Osteoblast (primary cell): ENCODE measurements at places on chromosomes 11 and 22. TPM values are rescaled to one million over a fixed set of nuclear protein-coding genes. Genes with fewer than 3 reads are reported as not detected.

DNA sequence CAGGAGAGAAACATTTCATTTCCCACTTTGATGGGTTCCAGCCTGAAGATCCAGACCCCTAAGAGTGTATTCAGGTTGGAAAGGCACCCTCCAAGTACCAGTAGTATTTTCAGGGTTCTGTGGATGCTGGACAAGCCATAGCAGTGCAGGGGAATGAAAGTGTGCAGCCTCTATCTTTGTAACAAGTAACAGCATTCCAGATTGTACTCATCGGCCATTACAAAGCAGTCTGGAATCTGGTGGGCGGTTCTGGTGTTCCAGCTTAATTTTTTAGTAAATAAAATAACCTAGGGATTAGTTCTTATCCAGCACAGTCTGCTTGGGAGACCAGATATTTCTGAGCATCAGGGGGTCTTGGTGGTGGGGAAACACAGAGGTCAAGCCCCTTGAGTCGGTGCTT lies 22.6 kb downstream of the APLNR start:
- DNase-seq, result no peak

DNA sequence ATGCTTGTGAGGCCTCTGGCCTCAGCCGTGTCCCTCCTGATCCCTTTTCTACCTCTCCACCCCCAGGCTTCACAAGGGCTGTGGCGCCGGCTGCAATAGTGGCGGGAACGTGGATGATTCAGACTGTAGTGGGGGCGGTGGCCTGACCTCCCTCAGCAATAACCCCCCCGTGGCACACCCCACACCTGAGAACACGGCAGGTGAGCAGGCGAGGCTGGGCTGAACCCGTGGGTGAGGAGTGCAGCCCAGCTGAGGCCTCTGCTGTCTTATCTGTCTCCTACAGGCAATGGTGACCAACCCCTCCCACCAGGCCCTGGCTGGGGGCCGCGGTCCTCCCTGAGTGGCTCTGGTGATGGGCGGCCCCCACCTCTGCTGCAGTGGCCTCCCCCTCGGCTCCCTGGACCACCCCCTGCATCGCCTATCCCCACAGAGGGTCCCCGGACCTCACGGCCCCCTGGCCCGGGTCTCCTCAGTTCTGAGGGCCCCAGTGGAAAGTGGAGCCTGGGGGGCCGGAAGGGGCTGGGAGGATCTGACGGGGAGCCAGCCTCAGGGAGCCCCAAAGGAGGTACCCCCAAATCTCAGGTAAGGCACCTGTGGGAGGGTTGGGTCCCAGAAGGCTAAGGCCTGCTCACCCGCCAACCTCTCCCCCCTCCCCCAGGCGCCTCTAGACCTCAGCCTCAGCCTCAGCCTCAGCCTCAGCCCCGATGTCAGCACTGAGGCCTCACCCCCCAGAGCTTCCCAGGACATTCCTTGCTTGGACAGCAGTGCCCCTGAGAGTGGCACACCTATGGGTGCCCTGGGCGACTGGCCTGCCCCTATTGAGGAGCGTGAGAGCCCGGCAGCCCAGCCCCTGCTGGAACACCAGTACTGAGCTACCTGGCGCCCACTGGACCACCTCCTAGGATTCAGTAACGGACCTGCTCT lies 1.5 kb upstream of the SIPA1 start:
- no peak for DNase-seq

GRCh38 chr11:117876341-117877119 lies at the start of gene FXYD6:
Gene FXYD6, minus strand, starts transcription at chr11:117876658. Its CDS starts 33,882 bp downstream, at chr11:117842776.
- DNase-seq, result no peak

GRCh38 chr22:17217179-17217578 lies 2.1 kb downstream of the ADA2 start:
- no peak for DNase-seq

GRCh38 chr11:92266806-92267205 lies 42.2 kb downstream of the FAT3 start:
- peak; percentile 2 for DNase-seq

DNA sequence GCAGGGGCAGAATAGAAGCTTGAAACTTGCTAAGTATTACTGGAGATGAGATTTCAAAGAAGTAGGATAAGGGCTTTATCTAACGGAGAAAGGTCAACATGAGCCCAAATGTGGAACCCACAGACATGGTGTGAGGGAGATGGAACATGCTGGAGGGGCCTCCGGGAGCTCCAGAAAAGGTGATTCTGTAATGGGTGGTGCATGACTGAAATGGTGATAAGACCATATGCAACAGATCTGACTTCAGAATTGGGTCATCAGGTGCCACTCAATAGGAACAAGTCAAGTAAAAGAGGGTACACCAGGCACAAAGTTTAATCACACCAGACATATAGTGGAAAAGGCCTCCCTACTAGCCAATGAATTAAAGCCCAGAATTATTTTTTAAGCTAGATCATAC lies 7.9 kb upstream of the CEP295 start:
- DNase-seq, result no peak

GRCh38 chr11:7657306-7658025 lies 15.8 kb downstream of the CYB5R2 start:
- DNase-seq, result peak; percentile 88

DNA sequence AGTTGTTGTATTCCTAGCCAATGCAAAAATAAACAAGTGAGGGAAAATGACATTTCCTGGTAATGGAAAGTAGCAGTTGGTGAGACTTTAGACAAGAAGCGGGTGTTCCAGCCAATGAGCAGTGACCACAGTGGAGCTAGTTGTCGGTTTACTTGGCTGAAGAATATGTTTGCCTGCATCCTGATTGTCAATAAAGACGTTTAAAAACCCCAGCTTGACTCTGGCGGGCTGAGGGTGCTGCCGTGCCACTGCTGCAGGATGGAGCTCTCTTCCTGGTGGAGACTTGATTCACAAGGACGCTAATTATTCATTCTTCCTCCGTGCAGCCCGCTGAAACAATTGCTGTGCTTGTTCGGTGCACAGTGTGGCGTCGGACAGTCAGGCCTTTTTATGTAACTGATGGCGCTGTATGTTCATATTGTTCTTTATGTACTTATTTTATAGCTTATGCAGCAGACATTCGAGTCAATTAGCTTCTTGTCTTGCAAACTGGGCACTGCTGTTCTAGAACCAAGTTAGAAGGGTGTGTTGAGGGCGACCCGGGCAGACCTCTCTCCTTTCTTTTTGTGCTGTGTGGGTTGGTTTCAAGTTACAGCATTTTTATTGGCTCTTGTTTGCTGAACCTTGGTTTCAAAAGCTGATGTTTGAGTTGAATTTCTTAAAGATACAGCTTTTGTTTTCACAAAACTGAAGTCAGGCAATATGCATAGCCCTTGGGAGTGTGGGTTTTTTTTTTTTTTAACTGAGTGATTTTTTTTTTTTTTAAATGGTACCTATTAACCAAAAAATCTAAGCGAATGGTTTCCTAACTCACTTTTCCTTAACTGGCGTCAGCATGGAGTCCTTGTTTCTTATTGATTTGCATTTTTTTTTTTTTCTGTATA lies 153.9 kb downstream of the TEAD1 start:
- DNase-seq, result peak; percentile 88

DNA sequence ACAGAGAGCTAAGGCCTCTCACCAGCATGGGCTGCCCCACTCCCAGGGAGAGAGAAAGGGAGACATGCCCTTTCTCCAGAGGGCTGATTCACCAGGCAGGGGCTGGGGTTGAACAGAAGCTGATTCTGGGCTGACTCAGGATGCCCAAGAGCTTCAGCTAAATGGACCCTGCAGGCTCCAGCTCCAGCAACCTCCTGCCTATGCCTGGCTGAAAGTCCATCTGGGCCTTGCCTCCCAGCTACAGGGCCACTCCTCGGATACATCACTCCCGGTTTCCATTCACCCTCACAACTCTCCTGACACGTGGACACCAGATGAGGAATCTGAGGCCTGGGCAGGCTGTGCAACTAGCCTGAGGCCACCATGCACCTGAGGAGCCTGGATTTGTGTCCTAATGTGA lies 215.5 kb downstream of the BUD13 start:
- no peak for DNase-seq

GRCh38 chr11:47393163-47394049 lies 15.0 kb upstream of the SLC39A13 start:
- peak; percentile 97 for DNase-seq

GRCh38 chr22:36171941-36172340 lies 11.4 kb upstream of the APOL3 start:
- no peak for DNase-seq

- DNase-seq, result peak; percentile 65
Observed at GRCh38 chr11:65185869-65186341, 4.2 kb downstream of the CAPN1 start.

DNA sequence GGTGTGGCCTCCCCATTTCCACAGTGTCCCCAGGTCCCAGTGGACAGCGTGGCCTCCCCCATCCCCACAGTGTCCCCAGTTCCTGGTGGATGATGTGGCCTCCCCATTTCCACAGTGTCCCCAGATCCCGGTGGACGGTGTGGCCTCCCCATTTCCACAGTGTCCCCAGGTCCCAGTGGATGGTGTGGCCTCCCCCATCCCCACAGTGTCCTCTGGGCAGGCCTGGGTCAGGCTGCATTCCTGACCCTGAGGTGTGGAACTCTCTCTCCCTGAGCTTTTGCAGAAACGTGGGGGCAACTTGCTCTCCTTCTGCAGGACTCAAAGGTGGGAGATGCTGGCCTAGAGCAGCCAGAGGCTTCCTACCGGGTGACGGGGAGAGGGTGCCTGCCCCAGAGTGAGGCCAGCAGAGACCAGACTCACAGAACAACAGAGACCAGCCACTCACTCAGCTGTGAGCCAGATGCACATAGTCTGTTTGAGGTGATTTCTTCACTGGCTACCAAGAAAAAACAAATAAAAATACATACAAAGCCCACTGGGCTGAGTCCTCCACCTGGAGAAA lies 85.8 kb upstream of the FGF3 start:
- peak; percentile 46 for DNase-seq

- peak; percentile 93 for DNase-seq
Observed at GRCh38 chr11:60970369-60970774, 1.1 kb upstream of the CD6 start.

GRCh38 chr11:125244166-125244565 lies 79.6 kb downstream of the PKNOX2 start:
- no peak for DNase-seq

GRCh38 chr11:104467404-104467803 lies 303.5 kb upstream of the PDGFD start:
- DNase-seq, result no peak

GRCh38 chr11:115905341-115906000 lies 401.3 kb upstream of the CADM1 start:
- no peak for DNase-seq

DNA sequence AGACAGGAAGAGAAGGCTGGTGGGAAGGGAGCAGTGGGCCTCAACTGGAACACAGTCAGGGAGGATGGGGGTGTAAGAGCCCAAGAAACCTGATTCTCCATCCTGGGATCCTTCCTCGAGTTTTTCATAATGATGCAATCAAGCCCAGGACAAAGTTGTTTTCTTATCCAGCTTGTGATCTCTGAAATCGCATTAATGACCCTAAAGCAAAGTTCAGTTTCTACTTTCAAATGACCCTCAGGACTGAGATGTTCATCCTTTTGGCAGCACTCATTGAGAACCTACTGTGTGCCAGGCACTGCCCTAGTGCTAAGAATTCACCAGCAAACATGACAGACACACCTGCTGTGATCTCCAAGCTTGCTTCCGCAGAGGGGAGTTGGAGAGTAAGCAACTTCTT lies 45.3 kb downstream of the ISX start:
- DNase-seq, result no peak

GRCh38 chr11:61694946-61695706 lies 14.9 kb downstream of the DAGLA start:
- peak; percentile 84 for DNase-seq

The SMTNL1 gene
- not detected in 2 replicates for total RNA-seq

The CHADL gene
- total RNA-seq, result 1.1 and 1.2 TPM in 2 replicates

The RFPL3 gene
- total RNA-seq, result not detected in 2 replicates

The SOX6 gene
- 3.2 and 3.3 TPM in 2 replicates for total RNA-seq

The RNF26 gene
- 4.0 and 5.0 TPM in 2 replicates for total RNA-seq

The FAM111B gene
- 0.72 and 1.8 TPM in 2 replicates for total RNA-seq

The ACP2 gene
- 32.1 and 32.2 TPM in 2 replicates for total RNA-seq

The OVOL1 gene
- not detected in 2 replicates for total RNA-seq
